ENCODE measurements at places on chromosomes 11 and 22.

DNA sequence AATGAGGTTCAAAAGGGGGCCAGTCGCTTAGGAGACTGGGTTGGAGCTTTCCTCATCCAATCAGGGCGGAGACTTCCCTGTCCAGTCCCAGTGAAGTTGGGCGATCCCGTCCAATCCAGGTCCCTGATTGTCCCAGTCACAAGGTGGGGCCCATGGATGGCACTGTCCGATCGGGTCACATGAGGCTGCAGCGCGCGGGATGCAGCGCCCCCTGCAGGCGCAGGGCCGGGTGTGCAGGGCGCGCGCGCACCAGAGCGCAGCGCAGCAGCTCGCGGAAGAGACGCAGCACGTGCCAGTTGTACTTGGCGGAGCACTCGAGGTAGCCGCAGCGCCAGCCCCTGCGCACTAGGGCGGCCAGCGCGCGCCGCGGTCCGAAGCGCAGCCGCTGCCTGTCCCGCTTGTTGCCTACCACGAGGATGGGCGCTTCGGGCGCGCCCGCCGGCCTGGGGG, 2.3 kb downstream of the RASL10A start:
- DNase-seq = no peak

DNA sequence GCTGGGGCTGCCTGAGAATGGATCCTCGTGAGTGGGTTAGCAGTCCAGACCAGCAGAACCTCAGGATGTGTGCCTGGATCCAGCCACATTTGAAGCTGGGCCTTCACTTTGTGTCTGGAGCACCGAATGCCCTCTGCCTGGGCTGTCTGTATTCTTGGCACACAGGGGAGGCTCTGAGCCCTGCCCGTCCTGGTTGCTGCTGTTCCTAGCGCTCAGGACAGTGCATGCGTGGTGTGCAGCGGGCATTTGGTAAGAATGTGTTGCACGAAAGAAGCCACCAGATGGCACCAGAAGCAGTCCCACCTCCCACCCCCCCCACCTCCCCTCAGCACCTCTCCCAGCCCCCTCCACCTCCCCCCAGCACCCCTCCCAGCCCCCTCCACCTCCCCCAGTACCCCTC, 4.1 kb upstream of the MAPK11 start:
- DNase-seq = no peak

DNA sequence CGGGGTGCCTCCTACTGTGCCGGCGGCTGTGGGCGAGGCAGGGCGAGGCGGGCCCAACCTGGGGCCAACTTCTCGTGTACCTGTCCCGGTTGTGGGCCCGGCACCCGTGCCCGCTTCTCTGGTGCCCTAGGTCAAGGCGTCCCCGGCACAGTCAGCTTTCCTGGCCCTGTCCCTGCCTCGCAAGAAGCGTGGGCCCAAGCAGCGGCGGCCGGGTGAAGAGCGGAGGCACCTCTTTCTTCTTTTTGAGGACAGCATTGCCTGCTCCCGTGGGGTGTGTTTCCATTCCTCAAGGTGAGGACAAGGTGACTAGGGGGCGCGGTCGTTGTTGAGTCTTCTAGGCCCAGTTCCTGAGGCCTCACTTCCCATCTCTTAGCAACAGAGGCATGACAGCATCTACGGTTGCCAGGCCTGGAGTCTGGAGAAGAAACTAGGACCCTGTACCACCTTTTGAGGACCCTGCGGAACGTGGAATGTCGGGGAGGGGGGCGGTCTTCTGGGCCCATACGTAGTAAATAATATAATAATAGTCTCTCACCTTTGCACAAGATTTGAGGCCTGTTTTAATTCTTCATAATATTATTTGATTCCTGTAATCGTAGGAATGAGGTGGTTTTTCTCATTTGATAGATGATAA, 418 bp downstream of the ACO2 start:
- DNase-seq = no peak

DNA sequence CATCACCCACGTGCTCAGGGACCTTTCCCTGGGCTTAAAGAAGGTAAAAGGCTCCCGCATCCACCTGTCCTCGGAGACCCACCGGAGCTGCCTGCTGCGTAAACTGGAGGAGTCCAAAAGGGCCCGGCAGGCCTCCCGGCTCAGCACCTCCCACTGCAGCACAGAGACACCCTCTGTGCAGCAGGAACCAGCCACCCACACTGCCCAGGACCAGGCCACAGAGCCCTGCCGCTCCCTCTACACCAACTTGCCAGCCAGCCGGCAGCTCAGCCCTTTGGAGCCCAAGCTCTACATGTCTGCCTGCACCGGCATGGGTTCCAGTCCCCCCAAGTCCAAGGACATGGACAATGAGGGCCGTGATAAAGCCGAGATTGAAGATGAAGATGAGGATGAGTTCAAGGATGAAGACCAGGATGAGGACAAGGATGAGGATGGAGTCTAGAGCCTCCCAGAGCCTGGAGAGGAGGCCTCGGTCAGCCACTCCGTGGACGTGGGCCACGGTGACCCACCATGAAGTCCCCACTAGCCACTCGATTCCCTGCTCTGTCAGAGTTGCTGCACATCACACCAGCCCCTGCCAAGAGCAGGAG, 4.2 kb downstream of the CCDC116 start:
- no peak for DNase-seq

- no peak for DNase-seq
These were observed 16.1 kb upstream of the BRSK2 start for GRCh38 chr11:1373536-1374214.

- DNase-seq = no peak
These were observed 227.4 kb downstream of the CSNK2A3 start for GRCh38 chr11:11125618-11126017.

- DNase-seq = no peak
These were observed 13.2 kb upstream of the AMPD3 start for GRCh38 chr11:10441652-10442503.

DNA sequence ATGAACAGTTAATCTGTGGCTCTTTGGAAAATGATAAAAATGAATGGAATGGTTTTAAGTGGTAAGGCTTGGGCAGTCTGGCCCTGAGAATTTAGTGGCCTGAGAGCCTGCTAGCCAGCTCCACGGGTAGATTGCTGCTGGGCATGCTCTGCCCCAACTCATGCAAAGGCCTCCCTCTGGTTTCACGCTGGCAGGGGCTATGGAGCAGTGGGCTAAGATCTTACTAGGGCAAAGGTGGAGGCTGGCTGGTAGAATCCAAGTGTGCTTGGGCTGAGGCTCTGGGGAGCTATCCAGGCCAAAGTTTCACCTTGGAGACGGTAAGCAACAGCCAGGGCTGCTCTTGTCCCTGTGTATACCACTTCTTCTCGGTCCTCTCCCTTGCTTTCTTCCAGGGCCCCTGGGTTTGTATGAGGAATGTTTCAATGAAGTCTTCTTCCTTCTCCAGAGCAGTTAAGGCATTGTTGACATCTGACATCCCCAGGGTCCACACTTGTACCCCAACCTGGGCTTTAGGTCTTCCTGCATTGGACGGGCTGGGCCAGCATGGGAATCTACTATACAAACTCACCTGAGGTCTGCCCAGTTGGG, 27.4 kb downstream of the UBE2L3 start:
- DNase-seq = no peak

DNA sequence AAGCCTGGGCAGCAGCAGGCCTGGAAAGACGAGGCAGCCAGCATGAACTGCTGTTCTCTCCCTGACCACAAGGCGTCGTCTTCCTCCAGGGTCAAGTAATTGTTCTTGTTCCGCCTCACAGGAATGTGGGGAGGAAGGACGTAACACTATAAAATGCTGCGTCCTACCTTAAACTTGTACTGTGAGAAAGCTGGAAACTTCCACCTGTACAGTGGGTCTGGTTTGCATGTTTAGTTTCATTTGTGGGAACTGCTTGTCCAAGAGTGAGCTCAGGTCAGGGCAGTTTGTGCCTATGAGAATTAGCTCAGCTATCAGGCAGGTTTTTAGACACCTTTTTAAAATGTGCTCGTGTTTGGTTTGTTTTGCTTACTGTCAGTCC, 55.2 kb downstream of the PANX1 start:
- no peak for DNase-seq

DNA sequence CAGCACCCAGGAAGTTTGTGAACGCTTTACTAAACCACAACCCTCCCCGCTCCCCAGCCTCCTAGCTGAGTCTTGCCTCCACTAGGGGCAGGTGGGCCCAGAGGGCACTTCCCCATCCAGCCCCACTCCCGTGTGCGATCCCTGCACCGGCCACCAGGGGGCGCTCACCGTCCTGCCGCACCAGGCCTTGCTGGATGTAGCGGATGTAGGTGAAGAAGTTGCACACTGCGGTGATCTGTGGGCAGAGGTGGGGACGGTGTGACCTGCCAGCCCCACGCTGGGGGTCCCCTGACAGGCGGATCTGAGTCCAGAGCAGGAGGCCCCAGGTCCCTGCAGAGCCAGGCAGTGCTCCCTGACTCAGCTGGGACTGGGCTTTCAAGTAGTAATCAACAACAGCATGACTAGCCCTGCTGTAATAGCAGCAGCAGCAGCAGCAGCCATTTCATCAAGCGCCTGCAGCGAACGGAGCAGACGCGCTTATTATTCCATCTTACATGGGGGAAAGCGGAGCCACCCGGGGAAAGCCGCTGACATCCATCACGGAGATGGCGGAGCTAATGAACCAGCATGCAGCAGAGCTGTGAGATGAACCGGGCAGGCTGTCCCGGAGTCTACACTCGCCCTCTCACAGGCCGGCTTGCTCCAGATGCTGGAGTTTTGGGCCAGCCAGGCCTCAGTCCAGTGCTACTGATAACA, 7.9 kb upstream of the FADS3 start:
- no peak for DNase-seq

DNA sequence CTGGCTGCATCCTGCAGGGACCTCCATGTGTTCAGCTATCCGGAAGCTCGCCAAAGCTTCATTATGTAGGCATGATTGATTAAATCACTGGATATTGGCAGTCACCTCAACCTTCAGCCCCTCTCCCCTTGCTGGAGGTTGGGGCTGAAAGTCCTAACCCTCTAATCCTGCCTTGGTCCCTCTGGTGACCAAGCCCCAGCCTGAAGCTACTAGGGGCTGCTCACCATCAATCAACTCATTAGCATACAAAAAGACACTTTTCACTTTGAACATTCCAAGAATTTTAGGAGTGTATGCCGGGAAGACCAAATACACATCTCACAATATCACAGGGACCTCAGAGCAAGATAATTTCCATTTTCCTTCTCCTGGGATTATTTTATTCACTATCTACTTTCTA, 38.8 kb upstream of the TPBGL start:
- DNase-seq = no peak

DNA sequence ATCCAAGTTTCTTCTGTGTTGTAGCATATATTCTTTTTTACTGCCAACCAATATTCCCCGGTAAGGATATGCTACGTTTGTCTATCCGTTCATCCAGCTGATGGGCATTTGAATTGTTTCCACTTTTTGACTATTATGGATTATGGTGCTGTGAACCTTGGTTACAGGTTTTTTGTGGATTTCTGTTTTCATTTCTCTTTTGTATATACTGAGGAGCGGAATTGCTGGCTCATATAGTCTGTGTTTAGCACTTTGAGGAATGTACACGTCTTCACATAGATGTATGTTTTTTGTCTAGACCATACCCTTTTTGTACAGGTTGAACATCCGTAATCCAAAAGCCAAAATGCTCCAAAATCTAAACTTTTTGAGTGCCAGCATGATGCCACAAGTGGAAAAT, 23.6 kb downstream of the RCOR2 start:
- no peak for DNase-seq

- DNase-seq = no peak
These were observed 61.2 kb downstream of the MPPED1 start for GRCh38 chr22:43473031-43473430.

DNA sequence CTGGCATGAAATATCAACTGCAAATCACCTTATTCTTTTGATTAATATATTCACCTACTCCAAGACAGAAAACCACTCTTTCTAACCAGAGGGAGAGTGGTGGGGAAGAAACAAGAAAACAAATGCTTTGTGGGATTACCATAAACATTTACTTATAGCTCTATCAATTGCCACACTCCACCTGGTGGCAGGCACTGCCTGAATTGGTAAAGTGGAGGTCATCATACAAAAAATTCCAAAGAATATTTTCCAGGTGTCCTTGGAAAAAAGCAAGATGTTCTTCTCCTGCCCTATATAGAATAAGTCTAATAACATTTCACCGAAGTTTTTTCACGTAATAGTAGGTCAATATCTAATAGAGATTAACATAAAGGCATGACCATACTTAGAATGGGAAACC, 45.3 kb downstream of the PHF21A start:
- DNase-seq = no peak
